ENCODE measurements at places on chromosomes 12 and 14.

- DNase-seq, result no peak
Measured at GRCh38 chr14:89425931-89426330, 8.9 kb upstream of the FOXN3 start.

DNA sequence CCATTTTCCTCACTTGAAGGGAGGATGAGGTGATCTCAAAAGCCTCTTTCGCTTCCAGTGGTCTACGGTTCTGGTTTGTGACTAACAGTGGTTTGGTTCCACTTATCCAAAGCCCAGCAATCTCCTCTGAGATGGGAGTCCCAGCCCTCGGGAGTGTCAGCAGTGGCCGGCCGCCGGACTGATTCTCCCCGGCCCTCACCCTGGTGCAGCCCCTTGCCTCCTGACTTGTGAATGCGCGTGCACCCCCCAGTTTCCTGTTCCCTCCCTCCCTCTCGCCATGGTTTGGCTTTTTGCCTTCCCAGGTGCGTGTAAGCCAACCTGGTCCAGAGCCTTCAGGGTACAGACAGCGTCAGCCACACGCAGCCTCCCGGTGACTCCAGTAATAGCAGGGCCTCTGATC is 74.5 kb downstream of the B4GALNT3 start:
- no peak for DNase-seq

DNA sequence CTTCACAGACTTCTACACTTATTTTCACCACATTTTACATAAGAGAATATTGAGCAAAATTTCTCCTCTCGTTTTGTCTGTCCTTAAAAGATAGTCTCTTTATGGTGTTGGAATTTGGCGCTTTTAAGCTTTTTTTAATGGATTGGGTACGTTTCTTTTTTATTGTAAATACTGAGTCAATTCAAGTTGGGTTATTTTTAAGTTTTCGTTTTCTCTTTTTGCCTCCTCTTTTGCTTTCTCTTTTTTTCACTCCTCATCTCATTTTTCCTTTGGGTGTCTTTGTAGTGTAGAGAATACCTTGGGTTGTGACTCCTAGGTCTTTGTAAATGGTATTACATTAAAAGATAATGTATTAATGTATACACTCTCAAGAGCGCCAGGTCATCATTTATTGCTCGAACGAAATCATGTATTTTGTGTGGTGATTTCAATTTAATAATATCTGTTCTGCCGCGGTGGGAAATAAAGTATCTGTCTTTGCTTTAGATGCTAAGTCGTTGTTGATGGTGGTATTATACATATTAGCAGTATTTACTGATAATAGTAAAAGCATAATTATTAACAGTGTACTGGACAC is 845 bp downstream of the TMX1 start:
- no peak for DNase-seq

GRCh38 chr12:69501154-69501895 is 31.1 kb downstream of the FRS2 start:
- DNase-seq, result no peak

DNA sequence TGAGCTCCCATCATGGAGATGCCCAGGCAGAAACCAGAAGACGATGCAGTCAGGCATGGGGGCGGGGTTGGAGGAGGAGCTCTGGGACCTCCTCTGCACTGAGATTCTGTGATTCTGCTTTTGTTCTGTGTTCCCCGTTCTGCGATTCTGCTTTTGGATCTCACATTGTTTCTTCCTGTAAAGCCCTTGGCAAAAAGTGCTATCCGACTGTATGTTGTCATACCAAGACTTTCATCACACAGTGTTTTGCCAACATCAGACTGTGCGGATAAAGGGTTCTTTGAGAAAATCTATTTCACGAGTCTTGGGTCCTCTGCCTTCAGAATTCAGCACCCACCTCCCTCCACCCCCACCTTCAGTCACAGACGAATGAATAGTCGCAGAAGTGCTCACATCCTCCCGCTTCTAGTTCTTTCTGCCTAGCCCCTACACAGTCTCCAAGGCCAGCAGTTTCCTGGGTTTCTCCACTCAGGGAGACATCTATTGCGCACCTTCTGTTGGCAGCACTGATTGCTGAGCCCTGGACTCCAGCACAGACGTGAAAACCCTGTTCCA is 24.7 kb upstream of the PWP1 start:
- DNase-seq, result no peak

DNA sequence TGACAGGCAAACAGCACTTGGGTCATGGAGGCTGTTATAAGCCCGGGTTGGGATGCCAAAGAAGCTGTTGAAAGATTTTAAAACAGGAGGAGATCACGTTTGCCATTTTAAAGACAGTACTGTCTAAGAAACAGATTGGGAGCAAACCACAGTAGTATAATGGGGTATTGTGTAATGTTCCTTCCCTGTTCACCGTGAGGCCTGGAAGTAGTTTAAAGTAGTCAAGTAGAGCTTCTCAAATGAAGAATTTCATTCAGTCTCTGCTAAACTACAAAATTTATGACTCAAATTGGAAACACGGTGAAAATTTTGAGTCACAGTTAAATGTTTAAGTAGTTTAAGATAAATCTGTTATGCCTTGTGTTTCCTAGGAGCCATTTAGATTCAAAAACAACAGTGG is 35.8 kb downstream of the ATP2A2 start:
- no peak for DNase-seq

GRCh38 chr12:96221391-96221790 is 27.2 kb downstream of the ELK3 start:
- no peak for DNase-seq

DNA sequence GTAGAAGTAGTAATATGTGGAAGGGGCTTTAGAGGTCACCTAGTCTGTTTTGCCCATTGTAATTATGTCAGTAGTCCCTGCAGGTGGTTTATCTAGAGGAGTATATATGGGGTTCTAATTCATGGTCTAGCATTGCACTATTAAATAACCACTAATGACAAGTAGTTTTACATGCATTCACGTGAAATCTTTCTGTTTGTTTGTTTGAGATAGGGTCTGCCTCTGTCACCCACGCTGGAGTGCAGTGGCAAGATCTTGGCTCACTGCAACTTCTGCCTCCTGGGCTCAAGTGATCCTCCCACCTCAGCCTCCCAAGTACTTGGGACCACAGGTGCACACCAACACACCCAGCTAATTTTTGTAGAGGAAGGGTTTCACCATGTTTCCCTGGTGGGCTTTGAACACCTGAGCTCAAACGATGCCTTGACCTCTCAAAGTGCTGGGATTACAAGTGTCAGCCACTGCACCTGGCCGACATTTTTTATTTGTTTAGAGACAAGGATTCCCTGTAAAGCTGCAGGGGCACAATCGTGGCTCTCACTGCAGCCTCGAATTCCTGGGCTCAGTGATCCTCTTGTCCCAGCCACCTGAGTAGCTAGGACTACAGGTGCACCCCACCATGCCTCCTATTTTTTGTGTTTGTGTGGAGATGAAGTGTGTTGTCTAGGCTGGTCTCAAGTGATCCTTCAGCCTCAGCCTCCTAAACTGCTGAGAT is 12.0 kb upstream of the PSEN1 start:
- no peak for DNase-seq

DNA sequence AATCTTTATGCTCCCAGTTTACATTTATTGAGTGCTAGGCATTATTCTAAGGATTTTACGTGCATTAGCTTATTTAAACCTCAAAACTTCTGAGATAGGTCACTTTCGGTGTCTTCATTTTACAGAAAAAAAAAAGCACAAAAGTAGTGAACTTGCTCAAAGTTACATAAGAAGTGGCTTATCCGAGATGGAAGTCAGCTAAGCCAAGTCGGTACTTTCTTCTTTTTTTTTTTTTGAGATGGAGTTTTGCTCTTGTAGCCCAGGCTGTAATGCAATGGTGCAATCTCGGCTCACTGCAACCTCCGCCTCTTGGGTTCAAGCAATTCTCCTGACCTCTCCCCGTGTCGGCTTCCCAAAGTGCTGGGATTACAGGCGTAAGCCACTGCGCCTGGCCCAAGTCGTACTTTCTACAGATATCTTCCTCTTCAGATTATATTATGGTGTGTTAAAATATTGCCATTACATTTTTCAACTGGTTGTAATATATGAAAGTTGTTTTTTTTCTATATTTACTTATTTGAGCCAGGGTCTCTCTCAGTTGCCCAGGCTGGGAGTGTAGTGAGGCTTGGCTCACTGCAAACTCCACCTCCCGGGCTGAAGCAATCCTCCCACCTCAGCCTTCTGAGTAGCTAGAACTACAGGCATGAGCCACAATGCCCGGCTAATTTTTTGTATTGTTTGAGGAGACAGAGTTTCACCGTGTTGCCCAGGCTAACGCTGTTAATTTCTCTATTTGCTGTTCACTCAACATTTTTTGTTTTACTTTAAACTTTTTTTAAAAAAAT is 8.9 kb downstream of the DPPA3 start:
- no peak for DNase-seq

- no peak for DNase-seq
Measured at GRCh38 chr12:5861416-5861815, 83.6 kb downstream of the ANO2 start.

DNA sequence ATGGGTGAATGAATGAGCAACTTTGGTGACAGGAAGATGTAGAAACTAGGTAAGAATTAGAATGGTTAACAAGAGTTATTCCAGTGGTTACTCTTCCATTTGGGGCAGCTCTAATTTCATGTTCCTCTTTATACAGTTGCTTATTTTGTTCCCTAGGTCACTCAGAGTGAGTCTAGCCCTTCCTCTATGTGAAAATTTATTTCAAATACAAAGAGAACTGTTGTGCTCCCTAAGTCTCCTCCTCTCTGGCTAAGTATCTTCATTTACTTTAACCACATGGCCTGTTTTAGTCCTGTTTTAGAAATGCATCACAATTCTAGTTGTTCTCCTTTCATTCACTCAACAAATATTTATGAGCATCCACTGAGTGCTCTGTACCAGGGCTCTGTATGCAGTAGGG is 51.1 kb upstream of the HIF1A start:
- DNase-seq, result no peak

- no peak for DNase-seq
Measured at GRCh38 chr12:92432724-92433441, 269.9 kb upstream of the PLEKHG7 start.

GRCh38 chr14:54671537-54671936 is 104.6 kb downstream of the SAMD4A start:
- no peak for DNase-seq

GRCh38 chr12:77033658-77034536 is 31.5 kb downstream of the E2F7 start:
- no peak for DNase-seq

DNA sequence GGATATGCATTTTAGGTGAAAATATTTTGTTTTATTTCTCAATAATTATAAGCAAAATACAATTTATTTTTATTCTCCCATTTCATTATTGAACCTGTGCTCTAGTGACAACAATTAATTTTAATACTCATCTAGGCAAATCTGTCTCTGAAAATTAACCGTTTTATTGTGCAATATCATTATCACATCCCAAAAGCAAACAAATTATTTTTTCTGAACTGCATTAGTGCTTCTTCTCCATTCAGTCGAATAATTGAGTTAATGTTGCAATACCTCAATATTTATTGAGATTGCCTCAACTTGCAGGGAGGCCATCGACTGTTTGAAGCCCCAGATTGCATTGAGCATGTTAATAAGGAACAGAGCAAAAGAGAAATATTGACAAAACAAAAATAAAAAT is 303.2 kb upstream of the LRFN5 start:
- DNase-seq, result no peak

GRCh38 chr12:116161588-116161987 is 115.9 kb downstream of the MED13L start:
- no peak for DNase-seq

DNA sequence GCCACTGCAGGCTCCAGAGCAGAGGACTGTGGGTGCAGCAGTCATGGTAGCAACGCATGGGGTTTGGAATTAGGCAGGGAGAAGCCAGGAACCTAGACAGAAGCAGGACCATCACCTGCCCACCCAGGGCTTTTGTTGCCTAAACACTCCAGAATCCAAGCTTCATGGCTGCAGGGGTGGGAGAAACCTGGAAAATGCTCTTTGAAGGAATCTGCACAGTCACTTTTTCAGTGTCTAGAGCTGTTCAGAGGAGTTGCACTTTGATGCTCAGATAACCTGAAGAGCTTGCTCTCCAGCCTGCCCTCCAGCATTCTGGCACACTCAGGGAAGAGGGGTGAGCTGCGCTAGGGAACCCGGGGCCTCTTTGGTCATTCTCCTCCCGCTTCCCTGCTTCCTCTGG is 1.6 kb upstream of the CELA1 start:
- DNase-seq, result no peak

- DNase-seq, result no peak
Measured at GRCh38 chr12:58554522-58555157, 365.7 kb downstream of the LRIG3 start.

- DNase-seq, result no peak
Measured at GRCh38 chr14:88955455-88955854, 131.0 kb downstream of the TTC8 start.

DNA sequence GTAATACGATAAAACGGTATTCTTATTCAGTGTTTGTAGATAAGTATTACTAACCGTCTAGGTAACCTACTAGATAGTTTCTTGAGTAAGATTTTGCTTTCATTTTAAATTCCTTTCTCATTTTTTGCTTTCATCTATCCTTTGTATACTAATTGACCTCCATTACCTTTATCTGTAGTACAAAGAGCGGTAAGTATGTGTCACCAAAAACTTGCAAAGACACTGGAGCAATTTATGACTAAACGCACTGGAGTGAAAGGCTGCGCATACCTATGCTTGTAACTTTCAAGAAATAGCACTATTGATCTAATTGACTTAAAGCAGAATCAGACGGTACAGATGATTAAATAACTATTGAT is 1.7 kb downstream of the ARHGAP5 start:
- DNase-seq, result no peak

DNA sequence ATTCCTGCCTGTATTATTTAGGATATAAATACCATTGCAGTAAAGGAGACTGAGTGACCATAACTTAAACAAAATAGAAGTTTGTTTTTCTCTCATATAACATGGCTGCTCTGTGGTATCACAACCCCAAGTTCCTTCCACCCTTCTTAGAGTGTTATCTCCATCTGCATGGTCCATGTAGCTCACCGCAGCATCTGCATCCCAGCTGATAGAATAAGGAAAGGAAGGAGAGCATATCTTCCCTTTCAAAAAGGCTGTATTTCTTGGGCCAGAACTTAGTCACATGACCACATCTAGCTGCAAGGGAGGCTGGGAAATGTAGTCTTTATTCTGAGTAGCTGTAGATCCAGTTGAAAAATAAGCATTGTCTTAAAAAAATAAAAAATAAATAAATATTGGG is 184.8 kb upstream of the NUDT4 start:
- DNase-seq, result no peak

- no peak for DNase-seq
Measured at GRCh38 chr14:29757711-29758233, 169.9 kb downstream of the PRKD1 start.

DNA sequence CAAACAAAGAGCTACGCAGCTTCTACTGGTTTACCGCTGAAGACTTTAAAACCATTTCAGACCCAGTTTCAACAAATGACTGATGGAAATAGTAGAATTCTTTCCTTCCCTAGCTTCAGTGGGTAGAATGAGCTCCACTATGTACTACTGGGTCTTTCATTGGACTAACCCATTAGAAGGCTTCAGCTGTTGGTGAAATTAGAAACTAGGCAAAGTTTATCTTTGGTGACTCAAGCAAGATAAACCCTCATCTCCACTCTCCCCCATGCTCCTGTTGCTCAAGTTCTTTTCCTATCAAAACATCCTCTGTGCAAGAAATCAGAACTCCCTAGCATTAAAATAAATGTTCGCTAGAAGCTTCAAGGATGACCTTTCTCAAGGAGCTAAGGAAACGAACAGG is 159.2 kb downstream of the PAWR start:
- no peak for DNase-seq

GRCh38 chr14:81009346-81009745 is 53.9 kb downstream of the TSHR start:
- DNase-seq, result no peak

GRCh38 chr12:48824905-48825304 is 6.6 kb downstream of the CACNB3 start:
- DNase-seq, result no peak
